T-helper 9 cell (primary cell): ENCODE measurements at places on chromosomes 5 and 9.

GRCh38 chr5:103452666-103453065 is 109.9 kb downstream of the NUDT12 start:
- no peak for DNase-seq

DNA sequence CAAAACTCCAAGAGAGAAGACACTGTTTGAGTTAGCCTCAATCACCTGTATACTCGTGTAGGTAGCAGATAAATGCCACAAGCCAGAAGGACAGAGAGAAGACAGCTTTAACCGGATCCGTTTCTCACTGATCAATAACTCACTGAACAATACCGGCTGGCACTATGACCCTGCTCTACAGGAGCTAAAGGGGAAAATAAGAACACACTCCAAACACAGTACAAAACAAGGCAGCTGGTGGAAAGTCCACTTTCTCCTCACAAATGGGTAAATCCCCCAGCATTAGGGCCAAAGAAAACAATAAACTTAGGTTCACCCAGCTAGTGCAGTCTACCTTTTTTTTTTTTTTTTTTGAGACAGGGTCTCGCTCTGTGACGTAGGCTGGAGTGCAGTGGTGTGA is 169.4 kb downstream of the CRB2 start:
- no peak for DNase-seq

DNA sequence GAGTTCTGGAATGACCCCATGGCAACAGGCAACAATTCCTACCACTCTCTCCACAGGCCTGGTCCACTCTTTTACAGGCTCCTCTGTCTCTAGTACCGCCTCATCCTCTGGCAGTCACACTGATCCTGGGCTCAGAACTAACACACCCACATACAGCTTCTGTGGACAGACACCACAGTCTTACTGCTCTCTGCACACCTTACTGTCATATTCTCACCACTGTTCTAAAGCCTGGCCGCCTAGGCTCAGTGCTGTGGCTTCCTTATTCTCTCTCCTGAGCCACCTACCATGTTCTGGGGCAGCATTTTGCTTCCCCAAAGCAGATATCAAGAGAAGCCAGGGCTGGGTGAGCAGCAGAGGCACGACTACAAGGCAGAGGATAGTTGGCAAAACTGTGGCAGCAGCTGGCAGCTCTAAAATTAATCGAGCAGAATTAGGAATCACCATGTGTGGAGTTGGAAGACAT is 14.8 kb downstream of the REEP5 start:
- DNase-seq: no peak

DNA sequence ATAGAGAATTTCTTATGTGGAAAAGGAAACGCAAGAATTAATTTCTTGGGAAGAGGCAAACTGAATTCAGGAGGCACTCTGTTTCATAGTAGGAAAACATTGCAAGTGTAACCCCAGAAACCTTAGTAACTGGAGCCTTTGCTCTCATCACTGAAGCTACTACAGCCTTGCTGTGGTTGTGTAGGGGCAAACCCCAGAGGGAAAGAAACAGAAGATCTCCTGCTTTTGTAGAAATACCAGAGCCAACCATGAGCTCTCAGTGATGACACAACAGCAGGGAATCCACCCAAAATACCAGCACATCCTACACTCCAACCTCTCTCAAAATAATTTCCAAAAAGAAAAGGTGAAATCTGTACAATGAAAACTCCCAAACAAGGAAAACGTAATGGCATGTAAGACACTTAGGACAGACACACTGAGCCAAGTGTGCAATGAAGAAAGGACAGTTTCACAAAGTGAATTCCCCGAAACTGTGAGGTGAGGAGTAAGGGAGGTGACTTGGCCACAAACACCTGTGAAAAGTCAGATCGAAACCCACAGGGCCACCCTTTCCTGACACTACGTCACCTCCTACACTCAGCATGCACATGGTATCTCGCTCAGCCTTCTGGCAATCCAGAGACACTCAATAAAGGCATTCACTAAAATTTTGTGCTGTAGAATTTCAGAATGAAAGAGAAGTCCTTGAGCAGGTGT is 8.5 kb upstream of the ACSL6 start:
- peak; percentile 49 for DNase-seq

- no peak for DNase-seq
Observed at GRCh38 chr9:133737774-133738639, at the start of gene SARDH. TSS of gene SARDH (minus strand) at chr9:133738352. CDS start at chr9:133734173, 4,179 bp downstream.

- DNase-seq: no peak
Observed at GRCh38 chr5:162811071-162811470, 626.3 kb upstream of the CCNG1 start.
